ENCODE measurements at places on chromosomes 4 and X.

DNA sequence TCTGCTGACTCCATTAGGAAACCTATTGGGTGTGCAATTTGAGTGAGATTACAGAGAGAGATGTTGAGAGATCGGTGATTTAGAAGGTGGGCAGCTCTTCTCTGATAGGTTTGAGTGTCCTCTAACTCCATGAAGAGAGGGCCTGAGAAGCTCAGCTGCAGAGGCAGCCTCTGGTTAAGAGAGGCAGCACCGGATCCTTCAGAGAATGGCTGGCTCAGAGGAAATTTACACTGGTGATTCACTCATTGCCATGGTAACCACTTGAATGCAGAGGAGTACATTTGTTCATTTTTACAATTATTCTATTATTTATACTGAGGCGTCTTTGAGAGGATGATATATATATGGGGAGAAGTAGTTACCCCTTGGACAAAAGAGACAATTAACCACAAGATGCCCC is 171.7 kb downstream of the PDGFRA start:
- peak; percentile 91 for DNase-seq

GRCh38 chr4:163748449-163748848 is 254.0 kb downstream of the TMA16 start:
- peak; percentile 5 for DNase-seq

- DNase-seq: no peak
Observed at GRCh38 chr4:169342906-169343564, 72.3 kb upstream of the SH3RF1 start.

DNA sequence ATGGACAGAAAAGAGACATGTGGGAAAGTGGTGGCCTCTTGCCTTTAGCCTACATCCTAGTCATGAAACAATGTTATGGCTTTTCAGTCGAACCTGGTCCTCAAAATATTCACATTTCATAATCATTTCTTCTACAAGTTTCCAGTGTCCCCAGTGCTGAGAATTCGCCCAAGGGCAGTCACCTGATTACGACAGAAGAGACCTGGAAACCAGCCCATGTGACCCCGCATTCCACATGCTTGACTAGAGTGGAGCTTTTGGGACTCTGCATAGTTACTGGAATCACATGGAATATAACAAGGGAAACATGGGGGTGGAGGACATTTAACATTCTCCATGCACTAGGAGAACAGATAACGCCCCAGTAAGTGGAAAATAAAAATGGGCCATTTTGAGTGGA is 100.1 kb downstream of the PPARGC1A start:
- peak; percentile 43 for DNase-seq

DNA sequence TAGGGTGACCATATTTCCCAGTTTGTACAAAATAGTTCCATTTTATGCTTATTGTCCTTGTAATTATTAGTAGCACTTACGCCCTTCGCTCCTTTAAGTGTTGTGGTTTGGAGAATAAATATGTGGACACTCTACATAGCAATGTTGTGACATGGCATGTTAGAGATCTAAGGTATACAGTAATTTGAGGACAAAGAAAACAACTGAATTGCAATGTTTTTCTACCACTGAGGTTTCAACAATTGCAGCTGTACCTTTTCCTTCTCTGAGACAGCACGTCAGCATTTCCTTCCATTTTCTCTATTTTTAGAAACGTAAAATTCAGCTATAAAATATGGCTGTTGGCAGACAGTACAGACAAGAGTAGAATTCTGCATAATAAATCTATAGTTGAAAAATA is 323.1 kb downstream of the MAPK10 start:
- peak; percentile 50 for DNase-seq

DNA sequence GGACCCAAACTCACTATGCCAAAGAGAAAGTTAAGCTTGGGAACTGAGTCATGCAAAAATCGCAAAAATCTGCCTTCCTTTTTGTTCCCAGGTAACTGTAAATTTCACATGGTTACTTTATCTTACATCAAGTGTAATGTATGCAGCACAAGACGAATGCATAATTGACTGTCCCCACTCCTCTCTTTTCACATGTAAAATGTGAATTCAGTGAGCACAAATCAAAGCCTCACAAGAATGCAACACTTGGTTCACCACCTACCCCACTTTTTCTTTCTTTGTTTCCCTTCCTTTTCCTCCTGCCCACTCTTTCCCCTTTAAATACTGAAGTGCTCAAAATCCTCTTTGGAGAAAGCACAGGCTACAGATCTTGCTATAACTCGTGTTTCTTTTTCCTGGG is 53.2 kb downstream of the MAGED4B start:
- no peak for DNase-seq

GRCh38 chr4:169153481-169154087 is 117.2 kb downstream of the SH3RF1 start:
- DNase-seq: no peak

DNA sequence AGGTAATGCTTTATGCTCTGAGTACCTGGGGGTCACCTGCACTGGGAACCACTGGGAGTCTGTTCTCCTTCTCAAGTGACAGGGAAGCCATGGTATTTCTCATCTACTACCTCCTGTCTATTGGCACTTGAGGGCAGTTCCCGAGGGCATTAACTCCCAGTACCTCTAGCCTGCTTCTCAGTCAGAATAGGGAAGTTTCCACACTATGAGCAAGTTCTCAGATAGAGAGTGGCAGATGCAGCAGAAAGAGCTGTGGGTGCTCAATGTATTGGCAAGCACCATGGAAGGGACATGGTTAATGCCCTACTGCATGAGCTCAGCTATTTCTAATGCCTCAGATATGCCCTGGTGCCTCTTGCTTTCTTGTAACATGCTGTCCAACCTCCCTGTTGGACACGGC is 74.1 kb downstream of the ANOS1 start:
- DNase-seq: no peak

DNA sequence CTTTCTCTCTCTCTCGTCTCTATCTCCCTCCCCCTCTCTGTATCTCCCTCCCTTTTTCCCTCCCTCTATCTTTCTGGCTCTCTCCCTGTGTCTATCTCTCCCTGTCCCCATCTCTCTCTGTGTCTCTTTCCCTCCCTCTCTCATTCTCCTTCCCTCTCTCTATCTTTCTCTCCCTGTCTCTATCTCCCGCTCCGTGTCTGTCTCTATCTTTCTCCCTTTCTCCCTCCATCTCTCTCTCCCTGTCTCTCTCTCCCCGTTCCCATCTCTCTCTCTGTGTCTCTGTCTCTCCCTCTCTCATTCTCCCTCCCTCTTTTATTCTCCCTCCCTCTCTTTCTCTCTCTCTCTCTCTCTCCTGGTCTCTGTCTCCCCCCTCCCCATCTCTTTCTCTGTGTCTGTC is 22.9 kb downstream of the IL3RA start:
- no peak for DNase-seq

GRCh38 chr4:118756958-118757357 is 71.8 kb downstream of the METTL14 start:
- no peak for DNase-seq

- no peak for DNase-seq
Observed at GRCh38 chr4:45467157-45467556, 656.7 kb downstream of the GABRG1 start.

GRCh38 chr4:85829276-85830051 is 354.5 kb downstream of the ARHGAP24 start:
- no peak for DNase-seq
